ENCODE measurements at places on chromosomes 7 and 10. TPM values are rescaled to one million over a fixed set of nuclear protein-coding genes. Genes with fewer than 3 reads are reported as not detected.

Gene PLCE1
- total RNA-seq: 4.5 TPM

Gene OR2A7
- not detected for total RNA-seq

Gene ANKRD16
- total RNA-seq: 5.7 TPM

Gene SHTN1
- total RNA-seq: 1.4 TPM

- DNase-seq: no peak
- no peaks in the 10 kb centered on the region for H3K27me3 ChIP-seq
- H3K4me3 ChIP-seq: no peak overlapping the region
- no peak overlapping the region for H3K27ac ChIP-seq
- H3K36me3 ChIP-seq: no peaks in the 10 kb centered on the region
Observed at GRCh38 chr7:131067220-131067619, 260.5 kb upstream of the MKLN1 start.

GRCh38 chr10:114053946-114054345, 10.3 kb downstream of the ADRB1 start:
- H3K27me3 ChIP-seq: peaks cover 7% of the 10 kb centered on the region
- no peaks in the 10 kb centered on the region for H3K4me1 ChIP-seq
- no peak overlapping the region for H3K27ac ChIP-seq
- no peaks in the 10 kb centered on the region for H3K36me3 ChIP-seq

- H3K4me3 ChIP-seq: no peak overlapping the region
- peak overlapping the region; percentile 63 for H3K27ac ChIP-seq
- H3K4me1 ChIP-seq: peaks cover 13% of the 10 kb centered on the region
- H3K27me3 ChIP-seq: no peaks in the 10 kb centered on the region
- peaks cover 17% of the 10 kb centered on the region for H3K36me3 ChIP-seq
- DNase-seq: peak; percentile 72
Observed at GRCh38 chr7:127995156-127995880, 35.9 kb downstream of the LRRC4 start.

- H3K4me3 ChIP-seq: no peak overlapping the region
- H3K4me1 ChIP-seq: no peaks in the 10 kb centered on the region
- DNase-seq: no peak
Observed at GRCh38 chr10:121448766-121449421, 149.3 kb downstream of the FGFR2 start.

- no peaks in the 10 kb centered on the region for H3K4me1 ChIP-seq
- H3K27ac ChIP-seq: no peak overlapping the region
- H3K4me3 ChIP-seq: no peak overlapping the region
- H3K36me3 ChIP-seq: no peaks in the 10 kb centered on the region
- H3K27me3 ChIP-seq: no peaks in the 10 kb centered on the region
Observed at GRCh38 chr7:37430640-37431039, 18.0 kb downstream of the ELMO1 start.

- peaks cover 1% of the 10 kb centered on the region for H3K4me1 ChIP-seq
- H3K36me3 ChIP-seq: peaks cover 45% of the 10 kb centered on the region
- no peak for DNase-seq
- H3K4me3 ChIP-seq: no peak overlapping the region
- no peak overlapping the region for H3K27ac ChIP-seq
Observed at GRCh38 chr7:30605832-30606231, 11.2 kb downstream of the GARS1 start.

DNA sequence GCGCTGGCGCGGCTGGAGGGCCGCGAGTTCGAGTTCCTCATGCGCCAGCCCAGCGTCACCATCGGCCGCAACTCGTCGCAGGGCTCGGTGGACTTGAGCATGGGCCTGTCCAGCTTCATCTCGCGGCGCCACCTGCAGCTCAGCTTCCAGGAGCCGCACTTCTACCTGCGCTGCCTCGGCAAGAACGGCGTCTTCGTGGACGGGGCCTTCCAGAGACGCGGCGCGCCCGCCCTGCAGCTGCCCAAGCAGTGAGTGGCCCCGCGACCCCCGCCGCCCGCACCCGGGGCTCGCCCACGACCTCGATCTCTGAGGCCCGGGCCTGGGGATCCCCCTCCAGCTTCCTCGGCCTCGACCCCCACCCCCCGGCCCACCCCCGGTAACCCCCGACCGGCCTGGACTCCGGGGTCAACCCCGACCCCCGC, 537 bp downstream of the FOXK1 start:
- H3K36me3 ChIP-seq: peaks cover 10% of the 10 kb centered on the region
- no peaks in the 10 kb centered on the region for H3K27me3 ChIP-seq
- peaks cover 9% of the 10 kb centered on the region for H3K4me1 ChIP-seq
- DNase-seq: peak; percentile 47
- peak overlapping the region; percentile 91 for H3K4me3 ChIP-seq
- peak overlapping the region; percentile 100 for H3K27ac ChIP-seq

GRCh38 chr10:108454224-108454623, 1289.7 kb upstream of the SORCS1 start:
- H3K27ac ChIP-seq: no peak overlapping the region
- H3K27me3 ChIP-seq: no peaks in the 10 kb centered on the region
- H3K36me3 ChIP-seq: no peaks in the 10 kb centered on the region

DNA sequence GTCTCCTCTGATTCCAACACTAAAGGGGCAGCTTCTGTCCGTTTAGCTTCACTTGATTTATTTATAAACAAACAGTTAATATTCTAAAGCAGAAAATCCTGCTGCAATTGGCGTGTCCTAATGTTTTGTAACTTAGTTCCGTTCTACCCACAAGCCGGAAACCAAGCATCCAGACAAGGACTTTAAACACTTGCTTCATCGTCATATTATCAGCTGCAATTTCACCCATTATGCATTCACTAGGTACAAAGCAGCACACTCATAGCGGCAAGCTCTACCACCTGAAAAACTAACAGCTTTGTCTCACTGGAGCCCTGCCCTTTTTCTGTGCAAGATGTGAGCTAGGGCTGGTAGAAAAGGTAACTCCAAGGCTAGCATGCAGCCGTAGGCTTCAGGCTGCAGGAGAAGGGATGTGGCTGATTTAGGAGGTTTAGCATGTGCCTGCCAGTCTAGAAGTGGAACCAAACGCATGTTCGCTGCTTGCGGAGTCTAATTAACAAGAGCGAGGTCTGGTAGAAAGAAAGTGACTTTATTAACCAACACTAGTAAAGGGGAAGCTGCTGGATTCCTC, 43.7 kb upstream of the BPGM start:
- peaks cover 3% of the 10 kb centered on the region for H3K4me1 ChIP-seq
- no peaks in the 10 kb centered on the region for H3K36me3 ChIP-seq
- H3K27me3 ChIP-seq: no peaks in the 10 kb centered on the region

GRCh38 chr10:58209669-58210068, 58.0 kb downstream of the IPMK start:
- no peaks in the 10 kb centered on the region for H3K4me1 ChIP-seq
- H3K36me3 ChIP-seq: peaks cover 6% of the 10 kb centered on the region
- H3K27ac ChIP-seq: no peak overlapping the region
- H3K4me3 ChIP-seq: no peak overlapping the region
- no peaks in the 10 kb centered on the region for H3K27me3 ChIP-seq
- DNase-seq: peak; percentile 11

GRCh38 chr7:82469207-82469606, 25.6 kb upstream of the CACNA2D1 start:
- H3K4me1 ChIP-seq: no peaks in the 10 kb centered on the region
- no peak overlapping the region for H3K4me3 ChIP-seq
- H3K27ac ChIP-seq: no peak overlapping the region

GRCh38 chr7:146146831-146147486, 30.4 kb downstream of the CNTNAP2 start:
- no peak overlapping the region for H3K4me3 ChIP-seq
- H3K36me3 ChIP-seq: no peaks in the 10 kb centered on the region
- no peak overlapping the region for H3K27ac ChIP-seq
- no peaks in the 10 kb centered on the region for H3K4me1 ChIP-seq
- no peaks in the 10 kb centered on the region for H3K27me3 ChIP-seq
- no peak for DNase-seq

DNA sequence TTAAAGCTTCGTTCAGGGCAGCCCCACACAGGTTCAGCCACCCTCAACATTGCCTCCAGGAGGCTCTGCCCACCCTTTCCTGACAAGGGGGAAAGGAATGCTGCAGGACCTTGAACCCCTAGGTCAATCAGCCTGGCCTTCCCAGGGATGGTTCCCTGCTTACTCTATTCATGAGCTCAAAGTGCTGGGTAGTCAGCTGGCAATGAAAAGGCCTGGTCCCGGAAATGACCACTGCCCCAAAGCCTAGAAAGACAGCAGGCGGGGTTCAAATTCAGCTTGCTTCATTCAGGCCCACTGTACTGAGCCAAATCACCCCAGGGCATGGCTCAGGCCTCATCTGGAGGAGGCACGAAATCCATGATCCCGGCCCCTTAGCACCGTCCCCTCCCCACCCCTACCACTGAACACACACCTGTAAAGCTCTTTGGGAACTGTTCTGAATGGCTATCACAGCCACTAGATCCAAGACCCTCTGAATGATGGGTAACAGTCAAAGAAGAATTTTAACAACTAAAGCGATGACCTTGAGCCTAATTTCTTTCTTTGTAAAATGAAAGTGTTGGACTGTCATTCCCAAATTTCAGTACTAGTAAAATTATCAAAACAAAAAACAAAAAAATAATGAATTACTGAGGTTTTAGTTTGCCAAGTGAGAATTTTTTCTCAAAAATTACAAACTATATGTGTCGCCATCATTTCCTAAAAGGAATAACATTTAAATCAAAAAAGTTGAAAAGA, 1.0 kb downstream of the URGCP start:
- peak overlapping the region; percentile 81 for H3K4me3 ChIP-seq
- no peak for DNase-seq
- H3K27me3 ChIP-seq: no peaks in the 10 kb centered on the region
- H3K4me1 ChIP-seq: peaks cover 7% of the 10 kb centered on the region
- no peaks in the 10 kb centered on the region for H3K36me3 ChIP-seq

DNA sequence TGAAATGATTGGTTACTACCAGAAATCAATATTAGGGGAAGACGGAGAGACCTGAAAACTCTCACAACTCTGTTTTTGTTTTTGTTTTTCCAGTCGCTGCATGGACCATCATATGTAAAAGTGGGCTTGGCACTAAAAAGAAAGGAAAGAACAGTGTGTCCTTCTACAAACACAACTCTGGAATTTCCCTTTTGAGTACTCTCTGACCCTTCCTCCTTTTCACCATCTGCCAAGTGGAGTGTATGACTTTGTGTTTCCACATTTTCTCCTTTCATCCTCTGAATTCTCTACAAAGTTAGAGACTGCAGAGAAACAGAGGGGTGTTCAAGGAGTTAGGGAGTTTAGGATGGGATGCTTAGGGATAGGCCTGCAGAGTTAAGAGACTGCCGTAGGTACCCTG, 92.0 kb downstream of the MDFIC start:
- peaks cover 5% of the 10 kb centered on the region for H3K4me1 ChIP-seq
- H3K27ac ChIP-seq: no peak overlapping the region
- DNase-seq: no peak

DNA sequence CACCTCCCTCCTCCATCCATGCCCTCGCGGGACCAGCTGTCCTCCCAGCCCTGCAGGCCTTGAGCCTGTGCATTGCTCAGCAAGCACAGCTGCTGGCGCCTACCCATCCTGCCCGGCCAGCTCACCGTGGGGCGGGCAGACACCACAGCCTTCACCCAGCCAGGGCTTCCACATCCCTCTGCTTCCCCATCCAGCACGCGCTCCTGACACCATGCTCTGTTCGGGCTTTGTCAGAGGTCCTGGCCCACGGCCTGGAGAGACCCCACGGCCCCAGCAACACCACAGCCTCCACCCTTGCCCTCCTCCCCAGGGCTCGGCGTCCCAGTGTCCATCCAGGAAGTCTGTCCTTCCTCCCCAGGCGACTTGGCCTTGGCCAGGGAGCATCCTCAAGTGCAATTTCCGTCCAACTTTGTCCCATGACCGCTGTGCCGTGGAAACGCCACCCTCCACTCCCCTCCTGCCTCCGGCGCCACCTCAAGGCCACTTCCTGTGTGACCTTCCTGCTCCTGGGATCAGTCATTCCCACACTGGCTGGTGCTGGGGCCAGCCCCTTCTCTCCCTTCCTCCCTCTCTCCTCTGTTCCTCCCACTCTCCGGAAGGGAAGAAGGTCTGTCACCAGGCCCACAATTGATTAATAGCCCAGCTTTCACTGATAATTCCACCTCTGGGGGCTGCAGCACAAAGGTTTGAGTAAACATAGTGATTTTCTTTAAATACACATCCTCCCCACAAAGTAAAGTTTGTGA, 71.5 kb upstream of the SMNDC1 start:
- H3K27me3 ChIP-seq: no peaks in the 10 kb centered on the region
- no peak overlapping the region for H3K4me3 ChIP-seq
- H3K4me1 ChIP-seq: no peaks in the 10 kb centered on the region

GRCh38 chr10:34705563-34705962, 109.5 kb downstream of the PARD3 start:
- no peak overlapping the region for H3K27ac ChIP-seq
- H3K27me3 ChIP-seq: no peaks in the 10 kb centered on the region
- DNase-seq: no peak
- peaks cover 10% of the 10 kb centered on the region for H3K4me1 ChIP-seq

DNA sequence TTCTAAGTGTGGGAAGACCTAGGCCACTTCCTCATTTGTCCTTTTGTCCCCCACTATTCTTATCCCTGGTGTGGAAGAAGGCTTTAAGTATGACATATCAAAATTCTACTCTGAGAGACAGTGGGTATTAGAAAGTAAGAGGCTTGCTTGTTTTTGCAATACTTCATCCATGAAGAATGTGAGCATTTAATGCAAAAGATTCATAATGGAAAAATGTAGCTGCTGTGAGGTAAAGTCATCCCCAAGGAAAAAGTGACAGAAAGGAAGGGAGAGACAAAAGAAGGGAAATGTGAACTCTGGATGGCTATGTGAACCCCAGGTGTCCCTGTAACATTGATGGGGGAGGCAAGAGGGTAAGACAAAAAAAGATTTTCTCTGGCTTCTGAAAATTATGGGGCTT, 607.5 kb downstream of the SORCS1 start:
- DNase-seq: peak; percentile 64
- no peaks in the 10 kb centered on the region for H3K36me3 ChIP-seq
- H3K4me3 ChIP-seq: no peak overlapping the region

DNA sequence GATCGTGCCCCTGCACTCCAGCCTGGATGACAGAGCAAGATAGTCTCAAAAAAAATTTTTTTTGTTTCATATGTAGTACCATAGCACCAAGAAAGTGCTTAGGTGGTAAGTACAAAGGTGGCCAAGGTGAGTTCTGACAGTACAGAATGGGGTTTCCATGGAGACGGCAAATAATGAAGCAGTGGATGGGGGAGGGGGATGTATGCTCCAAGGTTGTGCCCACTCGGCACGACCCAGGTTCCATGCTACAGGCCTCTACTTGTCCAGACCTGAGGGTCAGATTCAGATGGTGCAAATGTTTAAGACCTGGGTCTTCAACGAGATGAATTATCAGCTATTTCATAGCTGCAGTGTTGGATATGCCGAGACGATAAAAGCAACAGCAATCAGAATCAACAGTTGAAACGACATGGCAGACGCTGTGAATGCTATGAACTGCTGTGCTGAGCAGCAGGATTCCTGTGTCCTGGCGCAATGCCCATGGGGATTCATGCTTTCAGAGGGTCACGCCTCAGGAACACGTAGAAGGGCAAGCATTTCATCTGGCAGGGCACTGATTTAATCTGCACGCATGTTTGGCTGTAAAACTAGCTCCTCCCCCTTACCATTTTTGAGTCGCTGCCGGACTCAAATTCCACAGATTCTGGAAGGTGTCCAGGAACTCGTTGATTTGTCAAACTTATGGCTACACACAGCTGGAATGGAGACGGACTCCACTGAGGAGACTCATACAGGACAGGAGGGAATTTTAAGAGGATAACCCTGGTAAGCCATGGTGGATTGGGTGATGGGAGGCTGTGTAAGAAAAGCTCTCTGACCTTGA, 256.5 kb downstream of the FRMD4A start:
- no peaks in the 10 kb centered on the region for H3K27me3 ChIP-seq
- no peaks in the 10 kb centered on the region for H3K36me3 ChIP-seq
- peak; percentile 100 for DNase-seq
- no peak overlapping the region for H3K4me3 ChIP-seq
- H3K27ac ChIP-seq: peak overlapping the region; percentile 86
